ENCODE measurements at places on chromosomes 2 and 18. TPM values are rescaled to one million over a fixed set of nuclear protein-coding genes. Genes with fewer than 3 reads are reported as not detected.

Gene BMP10
- not detected for total RNA-seq

Gene DSG4
- total RNA-seq = not detected

DNA sequence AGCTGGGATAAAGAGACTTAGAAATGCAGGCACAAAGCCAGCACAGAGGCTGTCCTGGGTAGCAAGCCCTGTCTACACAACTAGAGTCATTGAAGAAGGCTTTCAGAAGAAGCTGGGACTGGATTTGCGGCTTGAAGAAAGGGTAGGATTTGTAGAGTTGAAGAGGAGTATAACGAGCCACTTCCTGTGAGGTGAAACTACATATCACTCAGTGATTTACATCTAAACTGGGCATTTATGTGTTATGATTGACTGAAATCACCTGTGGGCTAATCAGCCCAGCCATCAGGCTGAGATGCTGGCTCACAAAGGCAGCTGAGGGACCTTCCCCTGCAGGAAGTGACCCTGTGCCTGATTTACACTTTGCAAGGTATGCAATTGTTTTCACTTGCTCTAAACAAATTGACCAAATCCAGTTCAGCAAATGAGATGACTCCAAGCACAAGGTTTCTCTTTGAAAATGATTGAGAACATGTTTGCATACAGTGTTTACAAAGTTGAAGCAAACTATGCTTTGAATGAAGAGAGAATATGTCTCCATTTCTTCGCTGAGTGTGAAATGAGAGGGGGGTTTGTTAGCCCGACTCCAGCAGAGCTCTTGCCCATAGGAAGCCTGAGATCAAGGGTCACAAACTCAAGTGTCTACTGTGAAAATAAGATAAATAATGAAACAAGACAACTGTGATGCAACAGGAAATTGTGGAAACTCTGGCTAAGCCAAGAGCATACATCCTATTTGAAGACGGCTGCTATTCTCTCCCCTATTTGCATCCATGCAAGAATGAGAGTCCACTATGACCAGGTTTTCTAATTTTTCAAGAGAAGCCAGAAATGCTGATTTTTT is 69.3 kb upstream of the HK2 start:
- H3K4me1 ChIP-seq = peaks cover 28% of the 10 kb centered on the region
- H3K36me3 ChIP-seq = no peaks in the 10 kb centered on the region
- H3K27me3 ChIP-seq = no peaks in the 10 kb centered on the region
- H3K4me3 ChIP-seq = no peak overlapping the region

GRCh38 chr2:172296267-172297046 is 130.9 kb upstream of the ITGA6 start:
- H3K27me3 ChIP-seq = no peaks in the 10 kb centered on the region
- H3K4me3 ChIP-seq = no peak overlapping the region
- peaks cover 6% of the 10 kb centered on the region for H3K4me1 ChIP-seq
- no peak overlapping the region for H3K27ac ChIP-seq
- H3K36me3 ChIP-seq = no peaks in the 10 kb centered on the region

DNA sequence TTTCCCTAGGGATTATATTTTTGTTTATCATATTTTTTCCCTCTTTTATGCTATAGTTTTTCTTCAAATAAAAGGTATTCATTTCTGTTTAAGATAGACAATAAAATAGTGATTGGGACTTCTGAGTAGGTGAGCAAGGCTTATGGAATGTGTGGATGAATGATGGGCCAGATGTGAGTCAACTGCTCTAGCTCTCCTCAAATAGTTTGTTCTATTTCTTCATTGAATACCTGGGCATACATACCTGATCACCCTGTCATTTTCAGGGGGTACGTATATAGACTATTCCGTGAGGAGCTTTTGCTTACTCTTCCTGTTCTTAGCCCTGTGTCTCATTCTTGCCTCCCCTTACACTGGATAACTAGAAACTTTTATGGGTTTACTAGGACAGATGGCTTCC is 41.9 kb downstream of the BABAM2 start:
- no peak overlapping the region for H3K27ac ChIP-seq
- peak; percentile 64 for DNase-seq
- H3K36me3 ChIP-seq = no peaks in the 10 kb centered on the region
- 0 out of 2 replicates have a peak, but pooled peaks cover 3% of the 10 kb centered on the region for H3K4me1 ChIP-seq
- no peaks in the 10 kb centered on the region for H3K27me3 ChIP-seq
